ENCODE measurements at places on chromosomes 11 and 22.

DNA sequence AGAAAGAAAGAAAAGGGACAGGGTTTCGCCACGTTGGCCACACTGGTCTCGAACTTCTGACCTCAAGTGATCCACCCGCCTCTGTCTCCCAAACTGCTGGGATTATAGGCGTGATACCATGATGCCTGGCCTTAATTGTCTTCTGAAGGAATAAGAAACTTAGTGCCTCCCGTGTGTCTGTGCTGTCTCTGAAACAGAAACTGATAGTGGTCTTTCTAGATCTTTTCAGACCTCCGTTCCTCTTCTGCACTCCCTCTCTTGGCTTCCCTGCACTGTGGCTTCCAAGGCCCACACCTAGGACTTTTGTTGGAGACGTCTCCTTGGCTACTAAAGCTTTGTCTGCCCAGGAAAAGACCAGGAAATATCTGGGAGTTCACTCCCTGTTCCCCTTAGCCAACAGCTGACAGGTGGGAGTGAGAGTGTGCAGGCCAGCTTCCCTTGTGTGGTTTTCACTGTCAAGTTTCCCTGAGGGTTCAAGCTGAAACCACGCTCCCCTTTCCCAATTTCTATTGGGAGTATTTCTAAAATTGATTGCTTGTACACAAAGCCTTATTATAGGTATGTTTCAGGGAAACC is 10.1 kb upstream of the HTR3B start:
- no peaks in the 10 kb centered on the region for H3K4me1 ChIP-seq
- no peak overlapping the region for H3K4me3 ChIP-seq
- no peak for DNase-seq
- H3K27ac ChIP-seq: no peak overlapping the region

DNA sequence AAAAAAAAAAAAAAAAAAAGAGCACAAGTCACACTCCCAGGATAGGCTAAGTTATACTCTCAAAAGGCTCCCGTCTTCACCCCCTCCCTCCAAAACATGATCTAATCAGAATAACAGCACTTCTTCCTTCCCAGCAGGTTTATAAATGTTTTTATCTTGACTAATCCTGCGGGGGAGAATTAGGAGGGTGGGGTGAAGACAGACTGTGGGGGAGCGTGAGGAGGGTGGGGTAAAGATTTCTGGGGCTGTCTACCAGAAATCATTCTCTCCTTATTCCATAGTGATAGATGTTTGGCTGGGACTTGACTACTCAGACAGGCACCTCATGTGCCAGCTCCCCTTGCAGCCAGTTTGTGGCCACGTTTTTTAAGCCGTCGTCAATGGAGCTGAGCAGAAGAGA is 17.0 kb downstream of the KCNE3 start:
- no peak overlapping the region for H3K4me3 ChIP-seq
- no peak for DNase-seq
- H3K4me1 ChIP-seq: no peaks in the 10 kb centered on the region
- no peak overlapping the region for H3K27ac ChIP-seq

DNA sequence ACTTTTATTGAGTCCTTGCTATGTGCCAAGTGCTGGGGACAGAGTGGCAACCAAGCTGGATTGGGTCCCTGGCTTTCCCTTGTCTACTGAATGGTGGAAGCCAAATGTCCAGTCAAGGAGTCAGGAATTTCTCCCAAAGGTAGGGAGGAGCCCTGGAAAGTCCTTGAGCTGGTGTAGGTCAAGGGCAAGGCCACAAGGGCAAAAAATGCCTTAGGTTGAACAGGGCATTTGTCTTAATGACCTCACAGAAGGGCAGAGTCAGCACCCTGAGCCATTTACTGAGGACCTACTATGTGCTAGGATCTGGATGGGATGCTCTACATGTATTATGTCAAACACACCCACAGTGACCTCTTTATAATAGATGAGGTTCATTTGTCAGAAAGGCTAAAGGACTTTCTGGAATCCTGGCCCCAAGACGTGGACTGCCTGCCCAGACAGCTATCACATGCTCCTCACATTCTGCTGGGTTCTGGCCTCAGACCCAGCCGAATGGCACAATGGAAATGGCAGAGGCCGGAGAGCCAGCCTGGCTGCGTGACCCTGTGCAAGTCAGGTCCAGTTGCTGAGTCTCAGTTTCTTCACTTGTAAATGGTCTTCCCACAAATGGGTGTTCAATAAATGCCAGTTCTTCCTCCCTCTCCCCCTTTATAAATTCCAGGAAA is 17.7 kb downstream of the MOGAT2 start:
- no peaks in the 10 kb centered on the region for H3K4me1 ChIP-seq
- no peaks in the 10 kb centered on the region for H3K27me3 ChIP-seq
- peak overlapping the region; percentile 97 for H3K27ac ChIP-seq
- H3K4me3 ChIP-seq: no peak overlapping the region

GRCh38 chr11:19320827-19321226 is 80.1 kb upstream of the E2F8 start:
- no peak for DNase-seq
- no peaks in the 10 kb centered on the region for H3K36me3 ChIP-seq
- H3K4me1 ChIP-seq: no peaks in the 10 kb centered on the region
- no peak overlapping the region for H3K27ac ChIP-seq

DNA sequence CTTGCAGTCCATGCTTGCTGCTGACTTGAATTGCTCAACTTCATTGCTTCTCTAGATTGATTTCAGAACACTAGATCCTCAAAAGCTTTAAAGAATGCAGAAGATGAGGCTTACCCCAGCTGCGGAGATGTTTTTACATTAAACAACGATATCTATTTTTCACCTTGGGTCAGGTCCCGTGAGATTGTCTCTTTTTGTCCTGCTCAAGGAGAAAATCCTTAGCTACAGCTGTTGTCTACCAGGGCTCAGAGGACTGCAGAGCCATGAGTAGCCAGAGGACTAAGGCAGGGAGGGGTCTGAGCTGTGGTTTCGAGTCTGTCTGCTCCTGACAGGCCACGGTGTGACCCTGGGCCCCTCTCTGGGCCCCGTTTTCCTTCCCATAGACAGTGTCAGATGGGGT is 51.4 kb downstream of the PKNOX2 start:
- no peak for DNase-seq
- peaks cover 11% of the 10 kb centered on the region for H3K4me1 ChIP-seq
- H3K4me3 ChIP-seq: no peak overlapping the region
- no peak overlapping the region for H3K27ac ChIP-seq

DNA sequence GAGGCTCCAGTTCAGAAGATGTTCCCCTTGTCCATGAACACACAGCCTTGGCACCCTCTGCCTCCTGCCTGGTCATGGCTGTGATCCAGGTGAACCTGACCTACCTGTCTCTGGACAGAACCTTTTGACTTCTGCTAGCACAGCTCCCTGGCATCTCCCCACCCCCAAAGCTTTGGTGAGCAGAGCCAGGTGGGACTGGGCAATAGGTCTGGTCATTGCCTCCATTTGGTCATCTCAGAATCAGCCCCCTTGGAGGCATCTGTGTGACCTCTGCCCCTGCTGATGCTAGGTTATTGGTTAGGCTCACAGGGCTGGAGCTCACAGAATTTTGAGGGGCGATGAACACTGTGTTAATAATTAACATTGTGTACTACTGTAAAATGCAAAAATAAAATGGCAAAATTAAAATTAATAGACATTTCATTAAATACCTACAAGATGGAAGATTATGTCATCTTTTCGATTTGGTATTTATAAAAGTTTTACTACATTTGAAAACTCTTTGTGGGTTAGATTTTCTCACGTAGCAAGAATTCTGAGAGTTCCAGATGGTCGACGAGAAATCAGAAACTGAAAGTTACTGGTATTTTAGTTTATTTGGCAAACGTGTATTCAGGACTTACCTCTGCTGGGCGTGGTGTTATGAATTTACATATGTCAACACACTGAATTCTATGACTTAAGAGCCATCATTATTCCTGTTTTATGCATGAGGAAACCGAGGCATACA is 8.3 kb upstream of the KIAA0930 start:
- no peak overlapping the region for H3K4me3 ChIP-seq
- no peaks in the 10 kb centered on the region for H3K27me3 ChIP-seq
- H3K27ac ChIP-seq: no peak overlapping the region
- peaks cover 25% of the 10 kb centered on the region for H3K4me1 ChIP-seq
- peak; percentile 29 for DNase-seq
- H3K36me3 ChIP-seq: no peaks in the 10 kb centered on the region

DNA sequence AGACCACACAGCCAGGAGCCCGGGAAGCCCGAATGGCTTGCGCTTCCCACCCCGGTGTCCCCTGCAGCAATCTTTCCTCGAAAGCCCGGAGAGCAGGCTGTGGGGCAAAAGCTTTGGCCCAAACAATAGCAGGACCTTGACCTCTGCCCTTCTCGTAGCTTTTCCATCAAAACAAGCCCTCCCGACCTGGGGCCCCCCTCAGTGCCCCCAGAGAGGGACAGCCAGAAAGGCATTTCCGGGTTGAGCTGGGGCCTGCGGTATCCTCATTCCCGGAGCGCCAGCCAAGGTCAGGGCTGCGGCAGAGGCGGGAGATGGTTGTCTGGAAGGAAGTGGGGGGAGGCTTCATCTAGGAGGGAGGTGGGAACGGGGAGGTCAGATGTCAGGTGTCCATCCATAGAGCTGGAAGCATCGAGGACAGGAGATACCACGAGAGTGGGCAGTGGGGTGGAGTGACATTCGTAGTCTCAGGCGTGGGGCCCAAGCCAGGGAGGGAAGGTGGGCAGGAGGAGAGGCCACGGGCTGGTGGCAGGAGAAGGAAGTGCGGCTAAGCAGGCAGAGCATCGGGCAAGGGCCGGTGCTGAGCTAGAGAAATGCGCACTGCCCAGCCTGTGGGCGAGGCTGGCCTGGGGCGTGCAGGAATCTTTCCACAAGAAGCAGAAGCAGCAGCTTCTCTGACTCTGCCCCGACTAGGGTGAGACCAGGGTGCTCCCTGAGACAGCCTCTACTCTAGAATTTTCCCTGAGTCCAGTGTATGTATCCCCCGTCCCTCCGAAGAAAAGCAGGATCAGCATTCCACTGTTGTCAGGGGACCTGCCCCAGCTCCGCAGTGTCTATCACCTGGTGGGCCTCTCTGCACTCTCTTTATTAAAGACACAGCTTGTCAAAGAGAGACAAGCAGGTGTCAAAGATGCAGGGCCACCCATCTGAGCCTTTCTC is 14.3 kb downstream of the PDGFB start:
- H3K27ac ChIP-seq: no peak overlapping the region
- no peak for DNase-seq
- H3K4me3 ChIP-seq: no peak overlapping the region

- H3K36me3 ChIP-seq: no peaks in the 10 kb centered on the region
- no peak overlapping the region for H3K27ac ChIP-seq
- no peaks in the 10 kb centered on the region for H3K27me3 ChIP-seq
- peak; percentile 21 for DNase-seq
These were observed 203.7 kb downstream of the NELL1 start for GRCh38 chr11:20873054-20873453.

All from small intestine (tissue), 16 donors.